ENCODE measurements at places on chromosomes 1 and 21.

GRCh38 chr1:116318897-116319296 is 54.1 kb upstream of the ATP1A1 start:
- DNase-seq: no peak

GRCh38 chr1:21956720-21957552 is 19.8 kb upstream of the HSPG2 start:
- DNase-seq: peak; percentile 64

DNA sequence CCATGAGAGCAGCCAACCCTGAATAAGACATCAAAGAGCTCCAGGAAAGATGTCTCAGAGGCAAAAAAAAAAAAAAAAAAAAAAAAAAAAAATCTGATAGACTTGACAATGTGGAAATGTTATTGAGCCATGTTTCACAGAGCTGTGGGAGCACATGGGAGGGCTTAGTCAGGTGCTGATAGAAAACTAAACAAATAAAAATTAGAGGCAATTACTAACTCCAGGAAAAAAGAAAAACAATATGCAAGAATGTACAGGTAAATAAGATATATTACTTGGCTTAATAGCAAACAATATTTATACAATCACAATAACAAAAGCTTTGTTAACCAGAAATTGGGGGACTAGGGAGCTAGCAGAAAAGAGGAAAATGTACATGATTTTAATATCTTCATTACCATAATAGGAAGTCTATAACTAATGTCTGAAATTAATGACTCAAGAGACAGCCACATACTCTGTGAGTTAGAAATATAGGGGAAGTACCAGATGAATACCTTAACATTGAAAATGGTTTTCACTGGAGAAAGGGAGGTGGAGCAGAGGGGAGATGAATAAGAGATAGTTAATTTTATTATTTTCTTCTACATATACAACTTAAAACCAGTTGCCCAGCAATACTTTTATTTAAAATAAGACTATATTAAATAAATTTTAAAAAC is 16.9 kb upstream of the RGS16 start:
- no peak for DNase-seq

DNA sequence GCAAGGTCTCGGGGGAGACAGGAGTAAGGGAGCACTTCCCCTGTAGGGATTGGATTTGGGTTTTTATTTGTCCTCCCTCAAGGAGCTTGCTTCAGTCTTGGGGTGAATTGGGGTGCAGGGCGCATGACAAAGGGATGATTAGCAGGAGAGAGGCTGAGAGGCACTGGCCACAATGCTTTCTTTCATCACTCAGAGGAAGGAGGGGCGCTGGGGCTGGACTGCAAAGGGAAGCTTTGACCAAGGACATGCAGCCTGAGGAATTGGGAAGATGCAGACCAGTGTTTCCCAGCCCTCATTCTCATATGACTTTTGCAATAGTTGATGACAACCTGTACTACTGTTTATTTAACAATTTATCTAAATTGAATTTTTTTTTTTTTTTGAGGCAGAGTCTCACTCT is 34.1 kb upstream of the PDPN start:
- no peak for DNase-seq

DNA sequence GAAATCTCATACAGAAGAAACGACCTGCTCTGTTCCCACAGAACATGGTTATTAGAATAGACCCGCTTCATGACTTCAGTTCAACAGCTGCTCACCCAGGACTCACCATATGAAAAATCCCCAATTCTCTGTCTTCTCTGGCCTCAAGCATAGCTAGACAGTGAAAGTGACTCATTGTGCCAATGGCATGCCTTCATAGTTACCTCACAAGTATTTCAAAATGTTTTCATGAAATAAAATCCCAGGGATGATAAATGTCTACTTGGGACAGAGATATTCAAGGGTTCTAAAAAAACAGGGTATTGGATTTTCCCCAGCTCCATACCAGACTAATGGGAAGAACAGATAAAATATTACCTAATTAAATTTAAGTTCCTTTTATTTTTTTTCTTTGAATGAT is 82.3 kb downstream of the NOTCH2 start:
- DNase-seq: no peak

DNA sequence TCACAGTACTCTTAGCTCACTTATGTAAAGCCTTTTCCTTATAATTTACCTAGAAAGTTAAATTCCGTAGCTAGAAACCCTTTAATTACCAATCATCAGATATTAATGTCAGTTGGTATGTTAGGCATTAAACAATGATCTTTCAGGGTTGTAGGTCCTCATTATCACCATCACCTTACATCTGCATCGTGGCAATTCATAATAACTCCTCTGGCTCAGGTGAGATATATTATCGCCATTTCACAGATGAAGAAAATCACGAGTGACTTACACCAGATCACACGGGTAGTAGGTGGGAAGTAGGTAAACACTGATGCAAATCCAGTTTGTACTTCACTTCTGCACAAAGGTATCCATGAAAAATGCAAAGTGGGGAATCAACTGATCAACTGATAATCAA is 639 bp downstream of the NUP133 start:
- DNase-seq: no peak

GRCh38 chr1:17520041-17520440 is 19.5 kb upstream of the ARHGEF10L start:
- DNase-seq: no peak

GRCh38 chr1:231418101-231418740 is 3.9 kb downstream of the EGLN1 start:
- DNase-seq: no peak

GRCh38 chr1:94383966-94384408 is 34.2 kb upstream of the ABCD3 start:
- peak; percentile 22 for DNase-seq

GRCh38 chr1:94530373-94530878 is 11.1 kb downstream of the F3 start:
- DNase-seq: no peak

DNA sequence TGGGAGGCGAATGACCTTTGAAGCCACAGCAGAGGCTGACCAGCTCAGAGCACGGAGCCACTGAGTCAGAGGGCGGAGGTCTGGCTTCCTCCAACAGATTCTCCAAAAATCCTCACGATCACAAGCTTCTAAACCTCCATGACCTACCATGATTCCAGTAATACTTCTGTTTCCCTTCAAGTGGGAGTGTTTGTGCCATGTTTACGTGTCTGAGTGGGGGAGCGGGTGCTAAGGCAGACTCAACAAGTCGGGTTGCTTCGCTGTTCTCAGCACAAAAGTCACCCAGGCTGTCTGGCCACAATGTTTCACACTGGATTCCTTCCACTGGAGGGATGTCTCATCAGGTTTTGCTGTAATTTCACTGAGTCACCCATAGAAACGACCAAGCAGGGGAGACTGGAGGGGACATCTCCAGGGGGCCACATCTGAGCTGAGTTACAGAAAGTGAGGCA is 86.2 kb downstream of the SLC66A1 start:
- DNase-seq: peak; percentile 51

DNA sequence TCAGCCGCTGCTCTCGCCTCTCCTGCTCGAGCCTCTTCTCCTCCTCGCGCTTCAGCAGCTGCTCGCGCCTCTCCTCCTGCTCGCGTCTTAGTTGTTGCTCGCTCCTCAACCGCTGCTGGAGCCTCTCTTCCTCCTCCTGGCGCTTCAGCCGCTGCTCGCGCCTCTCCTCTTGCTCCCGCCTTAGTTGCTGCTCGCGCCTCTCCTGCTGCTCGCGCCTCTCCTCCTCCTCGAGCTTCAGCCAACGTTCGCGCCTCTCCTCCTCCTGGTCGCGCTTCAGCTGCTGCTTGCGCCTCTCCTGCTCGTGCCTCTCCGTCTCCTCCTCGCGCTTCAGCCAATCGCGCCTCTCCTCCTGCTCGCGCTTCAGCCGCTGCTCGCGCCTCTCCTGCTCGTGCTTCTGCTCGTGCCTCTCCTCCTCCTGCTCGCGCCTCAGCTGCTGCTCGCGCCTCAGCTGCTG is 3.7 kb downstream of the TCHH start:
- peak; percentile 70 for DNase-seq

DNA sequence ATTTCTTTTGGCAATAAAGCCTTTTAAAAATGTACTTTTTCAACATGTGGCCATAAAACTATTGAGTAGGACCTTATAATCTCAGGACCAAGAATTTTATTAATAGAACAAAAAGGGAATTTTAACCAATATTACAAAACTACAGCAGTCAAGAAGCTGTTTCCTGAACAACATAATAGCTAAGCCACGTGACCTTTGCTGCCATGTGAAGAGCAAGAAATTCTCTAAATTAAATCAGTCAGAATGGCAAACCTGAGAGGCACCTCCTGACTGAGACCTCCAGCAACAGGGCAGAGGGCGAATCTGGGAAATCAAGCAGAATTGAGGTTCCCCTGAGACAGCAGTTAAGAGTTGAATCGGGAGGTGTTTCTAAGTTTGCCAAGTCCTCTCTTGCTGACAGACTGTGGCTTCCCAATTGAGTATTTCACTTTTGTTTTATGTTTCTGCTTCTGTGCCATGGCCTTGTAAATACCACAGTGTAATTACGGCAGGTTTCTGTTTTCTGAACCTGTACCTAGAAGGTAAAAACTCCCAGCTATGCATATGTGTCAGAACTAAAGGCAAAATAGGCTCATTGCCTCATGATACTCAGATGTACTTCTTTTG is 358.4 kb downstream of the NTNG1 start:
- no peak for DNase-seq

GRCh38 chr1:245085508-245086095 is 69.2 kb upstream of the KIF26B start:
- DNase-seq: peak; percentile 13

GRCh38 chr1:52925571-52926005 is 1.5 kb upstream of the SCP2 start:
- DNase-seq: no peak

GRCh38 chr1:89953131-89953626 is 41.7 kb upstream of the ZNF326 start:
- peak; percentile 65 for DNase-seq

DNA sequence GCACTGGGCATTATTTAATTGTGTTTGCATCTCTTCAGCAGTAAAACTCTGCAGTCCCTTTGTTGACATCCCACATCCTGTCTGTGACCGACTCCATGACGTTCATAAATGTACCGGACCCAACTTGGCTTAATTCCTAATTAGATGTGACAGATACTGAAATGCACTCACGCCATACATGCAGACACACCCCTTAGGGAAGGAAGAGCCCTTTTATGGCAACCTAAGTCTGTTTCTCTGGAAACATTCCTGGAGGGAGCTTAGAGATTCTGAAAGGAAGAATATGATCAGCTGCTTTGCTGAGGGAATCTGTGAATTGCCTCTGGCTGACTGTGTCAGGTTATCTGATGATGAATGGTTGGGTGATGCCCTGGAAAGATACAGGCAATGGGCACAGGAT is 33.4 kb downstream of the ADAMTS5 start:
- no peak for DNase-seq

- no peak for DNase-seq
Measured at GRCh38 chr1:3678361-3679097, 26.2 kb downstream of the TP73 start.

DNA sequence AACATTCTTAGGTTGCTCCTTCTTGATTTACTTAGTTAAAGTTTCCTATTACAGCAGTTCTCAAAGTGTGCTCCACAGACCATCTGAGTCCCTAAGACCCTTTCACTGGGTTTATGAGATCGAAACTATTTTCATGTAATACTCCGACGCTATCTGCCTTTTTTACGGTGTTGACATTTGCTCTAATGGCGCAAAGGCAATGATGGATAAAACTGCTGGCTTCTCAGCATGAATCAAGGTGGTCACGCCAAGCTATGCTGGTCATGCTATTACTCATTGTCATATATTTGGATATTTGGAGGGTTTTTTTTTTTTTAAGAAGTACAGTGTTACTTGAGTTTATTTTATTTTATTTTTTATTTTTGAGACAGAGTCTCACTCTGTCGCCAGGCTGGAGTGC is 235.1 kb downstream of the KIF26B start:
- DNase-seq: no peak

DNA sequence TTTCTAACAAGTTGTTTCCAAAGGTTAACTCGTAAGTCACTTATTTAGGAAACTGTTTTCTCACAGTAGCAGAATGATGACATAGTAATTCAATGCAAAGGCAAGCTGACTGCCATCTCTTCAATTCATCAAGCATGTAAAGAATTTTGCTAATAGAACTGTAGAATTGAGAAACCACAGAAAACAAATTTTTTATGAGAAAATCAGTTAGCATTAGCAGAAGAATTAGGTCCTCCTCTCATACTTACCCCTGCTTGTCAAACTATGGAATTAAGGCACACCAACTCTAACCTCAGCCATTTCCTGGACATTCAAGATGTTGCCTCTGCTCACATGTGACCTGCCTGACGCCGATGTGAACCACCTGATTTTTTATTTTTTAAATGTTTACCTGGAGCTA is 115.2 kb downstream of the LRRC40 start:
- no peak for DNase-seq

- DNase-seq: no peak
Measured at GRCh38 chr1:65940126-65940525, 147.4 kb downstream of the PDE4B start.

DNA sequence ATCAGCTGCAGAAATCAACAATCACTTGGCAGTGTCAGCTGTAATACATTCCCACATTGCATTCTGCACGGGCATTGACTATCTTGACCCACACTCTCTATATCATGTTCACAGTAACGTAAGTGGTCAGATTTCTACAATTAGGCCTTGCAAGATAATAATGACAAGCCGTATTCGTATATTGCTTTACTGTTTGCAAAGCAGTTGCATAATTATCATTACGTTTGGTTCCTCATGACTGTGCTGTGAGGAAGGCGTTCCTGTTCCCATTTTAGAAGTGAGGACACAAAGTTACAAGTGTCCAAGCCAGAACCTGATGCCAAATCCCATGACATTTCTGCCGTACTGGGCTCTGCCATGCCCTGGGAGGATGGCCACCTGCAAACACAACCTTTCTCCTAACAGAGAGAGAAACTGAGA is 53.5 kb upstream of the TARBP1 start:
- no peak for DNase-seq

GRCh38 chr1:3103967-3104677 is 35.1 kb downstream of the PRDM16 start:
- DNase-seq: no peak

Data from activated CD4-positive, alpha-beta T cell treated with anti-CD3 and anti-CD28 coated beads for 36 hours (primary cell).